T-helper 1 cell (primary cell): ENCODE measurements at places on chromosomes 3 and 15.

- DNase-seq: no peak
These were observed 92.1 kb downstream of the SLC49A4 start for GRCh38 chr3:122886946-122887345.

DNA sequence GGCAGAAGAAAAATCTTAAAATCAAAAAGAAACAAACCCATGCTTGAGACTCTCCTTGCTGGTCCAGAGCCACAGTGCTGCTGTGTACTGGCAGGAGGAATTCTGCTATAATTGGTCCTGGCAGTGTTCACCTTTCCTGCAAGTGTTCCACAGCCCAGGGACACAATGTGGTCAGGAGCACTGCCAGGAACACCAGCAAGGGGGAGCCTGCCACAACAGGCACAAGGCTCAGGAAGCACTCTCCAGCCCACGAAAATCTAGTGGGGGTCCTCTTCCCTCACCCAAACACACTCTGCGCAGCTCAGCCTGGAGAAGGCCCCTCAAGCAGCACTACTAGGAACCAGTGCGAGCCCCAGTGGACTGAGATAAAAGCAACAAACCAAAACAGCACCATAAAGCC lies 92.9 kb downstream of the UBE3A start:
- no peak for DNase-seq

- DNase-seq: no peak
These were observed 176.3 kb upstream of the ZBTB20 start for GRCh38 chr3:115323380-115323779.

DNA sequence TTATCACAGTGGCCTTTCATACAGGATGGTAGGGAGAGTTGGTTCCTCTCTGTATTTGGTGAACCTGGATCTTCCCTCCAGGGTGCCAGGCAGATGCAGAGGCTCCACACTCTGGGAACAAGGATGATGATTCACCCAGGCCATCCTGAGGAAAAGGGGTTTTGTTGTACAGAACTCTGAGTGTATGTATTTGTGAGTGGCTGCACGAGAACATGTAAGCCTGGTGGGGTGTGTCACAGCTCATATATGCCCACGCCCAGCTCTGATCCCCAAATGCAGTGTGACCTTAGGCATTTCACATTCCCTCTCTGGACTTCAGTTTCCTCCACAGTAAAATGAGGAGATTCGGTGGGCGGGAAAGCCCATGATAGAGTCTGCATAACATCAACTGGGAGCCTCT lies 11.6 kb upstream of the CILP start:
- DNase-seq: no peak

DNA sequence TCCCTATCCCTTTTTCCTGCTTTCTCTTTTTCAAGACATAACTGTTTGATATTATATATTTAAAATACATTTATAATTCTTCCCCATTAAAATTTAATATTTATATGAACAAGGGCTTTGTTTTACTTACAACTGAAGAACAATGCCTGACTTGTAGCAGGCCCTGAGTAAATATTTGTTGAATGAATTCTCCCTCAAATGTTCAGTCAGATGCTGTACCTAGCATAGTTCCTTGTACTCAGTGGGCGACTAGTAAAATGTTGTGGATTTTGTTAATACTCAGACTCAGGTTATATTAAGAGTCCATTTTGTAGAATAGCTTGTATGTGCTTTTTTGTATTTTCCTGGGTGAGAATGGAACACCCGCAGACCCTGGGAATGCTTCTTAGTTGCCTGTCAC lies 69.1 kb downstream of the SEC22A start:
- DNase-seq: no peak

GRCh38 chr3:32307591-32307990 lies 69.1 kb downstream of the CMTM8 start:
- no peak for DNase-seq

- DNase-seq: no peak
These were observed 28.6 kb downstream of the PLEKHO2 start for GRCh38 chr15:64870353-64870752.

DNA sequence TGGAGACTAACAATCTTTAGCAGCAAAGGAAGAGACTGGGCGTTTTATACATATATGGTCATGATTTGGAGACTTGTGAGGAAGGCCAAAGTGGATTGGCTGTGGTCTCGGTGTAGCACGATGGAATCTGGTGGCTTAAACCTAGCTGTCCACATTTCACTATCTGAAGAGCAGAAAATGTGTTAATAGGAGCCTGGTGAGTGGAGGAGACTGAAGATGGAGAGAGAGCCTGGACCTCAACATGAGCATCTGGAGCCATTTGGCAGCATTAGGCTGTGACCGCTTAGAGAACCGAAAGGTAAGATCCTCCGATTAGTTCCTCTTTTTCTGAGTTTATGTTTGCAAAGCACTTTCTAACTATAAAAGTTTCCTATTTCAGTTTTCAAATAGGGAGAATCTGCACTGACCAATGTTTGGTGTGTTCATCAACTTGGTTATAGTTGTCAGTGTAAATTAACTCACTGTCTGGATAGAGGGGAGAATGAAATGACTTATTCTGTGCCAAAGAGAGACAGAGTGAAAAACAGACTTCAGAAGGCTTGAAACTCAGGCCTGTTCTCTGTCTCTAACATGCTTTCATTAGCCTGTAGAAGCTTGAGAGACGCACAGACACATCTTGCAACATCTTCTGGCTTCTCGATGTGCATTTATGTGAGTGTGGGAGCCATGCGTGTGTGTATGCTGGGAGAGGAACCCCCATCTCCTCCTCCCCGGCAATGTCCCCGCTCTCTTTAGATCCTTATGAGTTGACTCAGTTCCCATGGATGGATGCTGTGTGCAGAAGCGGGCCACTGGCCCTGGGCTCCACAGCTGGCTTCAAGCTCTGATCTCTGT lies 244.7 kb upstream of the TBL1XR1 start:
- DNase-seq: no peak

GRCh38 chr3:139715743-139716360 lies 38.1 kb upstream of the NMNAT3 start:
- DNase-seq: no peak

GRCh38 chr3:147940405-147941193 lies 531.4 kb downstream of the ZIC1 start:
- DNase-seq: no peak

GRCh38 chr15:66774001-66774814 lies 72.2 kb downstream of the SMAD6 start:
- DNase-seq: peak; percentile 31

DNA sequence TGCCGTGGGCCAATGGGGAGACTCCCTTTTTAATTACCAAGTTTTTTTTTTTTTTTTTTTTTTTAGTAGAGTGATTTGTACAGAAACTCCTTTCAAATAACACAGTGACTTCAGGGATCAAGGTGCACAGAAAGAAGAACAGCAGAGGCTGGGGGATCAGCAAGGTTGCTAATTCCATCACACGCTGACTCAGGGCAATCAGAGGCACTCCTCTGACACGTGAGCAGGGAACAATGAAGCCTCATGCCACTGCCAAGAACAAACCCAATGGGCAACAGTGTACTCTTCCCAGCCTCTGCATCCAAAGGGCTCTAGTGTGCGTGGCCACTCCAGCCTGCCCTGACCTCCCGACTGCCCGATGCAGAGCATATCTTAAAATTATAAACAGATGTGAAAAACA lies 186.7 kb upstream of the WNT5A start:
- no peak for DNase-seq

DNA sequence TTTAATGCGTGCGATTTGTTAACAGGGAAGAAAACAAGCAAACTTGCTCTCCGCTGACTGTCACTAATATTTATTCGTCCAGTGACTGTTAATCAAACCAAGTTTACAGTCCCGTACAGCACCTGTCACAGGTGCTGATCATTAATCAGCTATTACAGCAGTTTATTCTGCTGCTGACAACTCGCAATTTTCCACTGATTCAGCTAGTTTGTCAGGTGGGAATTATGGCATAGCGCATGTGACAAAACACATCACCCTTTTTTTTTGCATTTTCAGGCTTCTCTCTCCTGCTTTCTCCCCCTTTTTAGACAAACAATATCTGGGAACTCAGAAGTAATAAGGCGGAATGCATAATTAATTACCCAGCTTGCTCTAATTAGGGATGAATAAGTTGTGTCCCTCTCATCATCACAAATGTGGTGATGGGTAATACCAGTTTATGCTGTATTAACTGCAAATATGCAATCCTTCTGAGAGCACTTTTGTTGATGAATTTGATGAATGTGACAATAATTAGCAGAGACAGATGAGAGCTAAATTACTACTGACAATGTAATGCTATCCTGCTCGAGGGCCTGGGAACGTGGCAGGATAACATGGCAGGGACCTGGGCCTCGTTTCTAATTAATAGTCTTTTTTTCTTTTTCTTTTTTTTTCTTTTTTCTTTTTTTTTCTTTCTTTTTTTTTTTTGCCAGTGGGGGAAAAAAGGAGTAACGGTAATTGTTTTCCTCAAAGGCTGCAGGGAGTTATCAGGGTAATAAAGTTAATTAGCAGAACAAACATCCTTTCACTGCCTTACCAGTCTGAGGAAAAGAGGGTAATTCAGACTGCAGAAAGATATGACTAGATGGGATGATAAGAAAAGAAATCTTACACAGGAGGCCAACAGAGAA lies 150.3 kb upstream of the SOX2 start:
- no peak for DNase-seq

GRCh38 chr3:62214850-62215249 lies 158.5 kb downstream of the FEZF2 start:
- no peak for DNase-seq

GRCh38 chr3:134640872-134641470 lies 9.9 kb downstream of the KY start:
- peak; percentile 16 for DNase-seq

GRCh38 chr3:149369991-149370866 lies 7.2 kb downstream of the TM4SF1 start:
- no peak for DNase-seq

GRCh38 chr3:43451670-43452254 lies 165.4 kb downstream of the SNRK start:
- no peak for DNase-seq

GRCh38 chr15:41161736-41162135 lies 45.7 kb upstream of the INO80 start:
- DNase-seq: no peak

DNA sequence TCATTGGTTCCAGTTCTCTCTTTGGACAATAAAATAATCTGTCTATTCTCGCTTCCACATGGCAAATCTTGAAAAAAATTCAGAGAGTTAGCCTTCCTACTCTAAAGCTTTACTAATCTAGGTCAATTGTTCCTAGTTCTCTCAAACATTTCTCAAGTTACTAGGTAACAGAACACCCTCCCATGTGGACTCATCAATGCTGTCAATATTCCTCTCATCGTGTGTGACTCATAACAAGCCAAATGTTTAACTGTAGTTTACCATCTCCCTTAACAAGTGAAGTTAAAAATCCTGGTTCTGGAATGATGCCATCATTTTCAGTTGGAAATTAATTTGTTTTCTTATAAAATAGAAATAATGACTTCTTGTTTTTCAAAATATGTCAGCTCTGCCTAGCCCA lies 438.6 kb downstream of the ROBO1 start:
- no peak for DNase-seq

DNA sequence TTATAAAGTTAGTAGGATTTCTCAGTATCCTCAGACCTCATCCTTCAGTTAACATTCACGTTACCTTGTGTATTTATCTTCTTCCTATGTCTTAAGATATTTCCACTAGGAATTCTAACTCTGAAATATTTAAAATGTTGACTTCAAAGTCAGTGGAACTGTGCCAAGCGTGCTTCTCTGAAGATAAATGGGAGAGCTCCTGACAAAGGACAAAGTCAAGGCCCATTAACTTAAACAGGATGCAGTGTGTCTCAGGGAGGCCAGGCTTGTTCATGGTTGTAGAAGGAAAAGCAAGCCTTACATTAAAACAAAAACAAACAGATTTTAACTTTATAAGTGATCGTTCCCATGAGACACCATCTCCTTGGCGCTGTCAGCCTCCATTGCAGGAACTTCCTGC lies 41.5 kb downstream of the ABHD17C start:
- no peak for DNase-seq

DNA sequence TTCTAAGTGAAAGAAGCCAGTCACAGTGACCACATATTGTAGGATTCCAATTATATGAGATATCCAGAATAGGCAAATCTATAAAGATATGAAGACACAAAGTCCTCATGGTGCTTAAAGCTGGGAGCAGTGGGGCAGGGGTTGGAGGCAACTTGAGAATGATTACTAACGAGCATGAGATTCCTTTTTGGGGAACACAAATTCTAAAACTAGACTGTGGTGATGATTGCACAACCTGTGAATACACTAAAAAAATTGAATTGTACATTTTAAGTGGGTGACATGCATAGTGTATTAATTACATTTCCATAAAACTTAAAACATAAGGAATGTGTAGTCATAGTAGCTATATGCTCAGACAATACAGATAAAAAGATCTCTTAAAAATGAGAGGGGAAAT lies 103.2 kb downstream of the DPH6 start:
- DNase-seq: no peak

DNA sequence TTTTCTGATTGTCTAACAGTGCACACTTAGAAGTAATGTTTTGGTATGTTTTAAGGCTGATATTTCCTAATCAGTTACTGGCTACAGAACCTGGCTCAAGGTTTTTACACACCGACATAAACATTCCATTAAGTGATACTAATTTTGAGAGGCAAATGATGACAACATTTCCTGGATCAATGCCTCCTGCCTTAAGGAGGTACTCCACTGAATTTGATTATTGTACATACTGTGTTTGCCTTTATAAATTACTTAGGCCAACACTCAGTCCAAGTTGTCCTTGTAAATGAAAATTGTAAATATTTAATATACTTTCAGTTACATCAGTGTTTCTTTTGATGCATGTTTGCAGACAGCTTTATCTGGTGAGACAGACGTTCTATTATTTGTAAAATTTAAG lies 24.2 kb upstream of the LXN start:
- no peak for DNase-seq

DNA sequence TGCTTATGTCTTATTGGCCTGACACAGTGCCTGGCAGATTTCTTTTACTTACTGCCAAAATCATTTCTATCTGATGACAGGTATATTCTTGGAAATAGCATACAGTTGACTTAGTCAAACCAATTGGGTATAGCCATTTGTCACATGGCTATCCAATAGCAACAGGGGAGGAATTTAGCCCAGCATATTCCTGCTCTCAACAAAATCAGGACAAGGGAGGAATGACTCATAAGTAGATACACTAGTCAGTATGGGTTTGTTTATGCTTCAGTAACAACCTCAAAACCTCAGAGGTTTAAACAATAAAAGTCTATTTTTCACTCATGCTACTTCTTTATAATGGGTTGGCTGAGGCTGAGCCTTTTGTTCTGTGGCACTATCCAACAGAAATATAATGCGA lies 38.0 kb upstream of the VILL start:
- no peak for DNase-seq

DNA sequence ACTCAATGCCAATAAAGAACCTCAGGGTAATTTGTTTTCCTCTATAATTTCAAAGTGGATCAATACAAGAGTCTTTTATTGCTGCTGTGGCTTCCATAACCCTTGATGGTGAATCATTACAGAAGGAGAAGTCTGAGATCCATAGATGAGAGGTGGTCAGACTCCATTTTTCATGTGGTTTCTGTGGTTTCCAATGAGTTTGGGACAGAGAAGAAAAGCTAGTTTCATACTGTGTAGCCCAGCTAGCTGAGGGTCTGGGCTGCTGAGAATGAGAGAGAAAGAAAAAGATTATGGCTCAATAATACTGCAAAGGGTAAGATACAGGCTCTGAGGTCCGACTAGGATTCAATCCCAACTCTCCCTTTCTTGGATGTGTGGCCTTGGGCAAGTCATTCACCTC lies 180.6 kb upstream of the LRRN1 start:
- no peak for DNase-seq

- no peak for DNase-seq
These were observed 41.2 kb downstream of the SNRK start for GRCh38 chr3:43327582-43327979.
